Activated CD4-positive, alpha-beta T cell treated with anti-CD3 and anti-CD28 coated beads, Interleukin-2, amount 50 U/mL, for 4 hours (primary cell): ENCODE measurements at places on chromosomes 3 and 15.
A peak's percentile ranks its signal among the peaks of the same experiment; 100 is the strongest.

DNA sequence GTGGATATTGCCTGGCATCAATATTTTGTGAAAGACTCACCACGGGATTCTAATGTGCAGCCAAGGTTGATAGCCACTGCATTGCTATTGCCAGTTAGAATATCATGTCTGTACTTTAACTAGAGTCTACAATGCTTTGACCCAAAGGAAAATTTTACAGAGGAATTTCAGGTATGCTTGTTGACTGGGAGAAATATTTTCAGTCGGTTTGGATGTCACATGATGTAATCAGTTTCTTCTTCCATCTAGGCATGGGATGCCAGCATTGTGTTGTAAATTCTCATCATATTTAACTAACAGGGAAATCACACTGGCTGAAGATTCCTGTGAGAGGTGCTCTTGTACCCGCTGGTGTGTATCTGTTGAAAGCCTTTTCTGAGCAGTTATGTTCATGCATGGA is 508.9 kb upstream of the ADAMTS9 start:
- DNase-seq = no peak

DNA sequence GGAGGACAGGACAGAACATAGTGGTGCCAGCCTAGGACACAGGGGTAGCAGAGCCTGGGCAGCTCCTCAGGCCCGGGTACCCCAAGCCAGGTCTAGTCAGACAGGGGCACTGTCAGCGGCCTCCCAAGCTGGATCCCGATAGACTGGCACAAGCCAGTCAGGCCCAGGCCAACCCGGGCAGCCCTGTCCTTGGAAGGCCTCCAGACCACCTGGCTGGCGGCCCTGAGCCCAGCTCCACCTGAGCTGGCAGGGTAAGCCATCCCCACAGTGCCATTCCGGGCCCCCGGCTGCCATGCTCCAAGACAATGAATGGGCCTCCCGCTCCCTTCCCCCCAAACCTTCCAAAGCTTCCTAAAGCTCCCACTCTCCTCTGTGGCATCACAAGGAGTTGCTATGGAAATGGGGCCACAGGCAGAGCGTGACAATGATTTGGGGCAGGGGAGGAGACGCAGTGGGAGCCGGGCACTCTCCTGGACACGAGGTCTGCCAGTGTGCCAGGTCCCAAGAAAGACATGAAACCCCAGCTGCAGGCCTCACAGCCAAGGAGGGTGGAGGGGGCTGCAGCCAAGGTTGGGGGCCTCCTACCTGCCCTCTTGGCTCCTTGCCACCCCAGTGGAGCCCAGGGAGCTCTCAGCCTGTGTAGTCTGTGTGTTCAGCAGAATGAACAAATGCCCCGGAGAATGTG is 165.6 kb upstream of the LINGO1 start:
- no peak for DNase-seq

DNA sequence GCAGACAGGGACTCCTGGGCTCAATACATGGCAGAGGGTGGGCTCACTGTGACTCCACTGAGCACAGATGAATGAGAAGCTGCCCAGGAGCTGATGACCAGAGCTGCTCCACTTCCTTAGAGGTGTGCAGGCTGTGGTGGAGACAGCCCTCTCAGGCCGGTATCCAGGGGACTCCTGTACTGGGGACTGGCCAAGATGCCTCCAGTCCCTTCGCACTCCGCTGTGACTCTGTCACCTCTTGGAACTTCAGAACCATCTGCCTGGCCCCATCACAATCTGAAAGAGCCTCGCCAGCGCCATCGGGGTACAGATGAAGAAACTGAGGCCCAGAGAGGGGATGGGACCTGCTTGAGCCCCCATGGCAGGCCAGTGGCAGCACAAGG is 111.2 kb downstream of the ETFA start:
- DNase-seq = no peak

DNA sequence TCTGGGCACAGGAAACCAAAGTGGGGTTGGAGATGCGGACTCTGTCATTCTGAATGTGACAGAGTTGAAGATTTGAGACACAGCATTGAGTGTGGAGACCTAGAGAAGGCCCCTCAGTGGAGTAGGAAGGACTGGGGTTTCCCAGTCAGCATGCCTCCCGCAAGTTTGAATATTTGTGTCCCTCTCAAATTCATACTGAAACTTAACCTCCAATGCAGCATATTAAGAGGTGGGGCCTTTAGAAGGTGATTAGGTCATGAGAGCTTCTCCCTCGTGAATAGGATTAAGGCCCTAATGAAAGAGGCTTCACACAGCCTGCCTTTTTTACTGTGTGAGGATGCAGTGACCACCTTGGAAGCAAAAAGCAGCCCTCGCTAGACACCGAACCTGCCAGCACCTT is 8.0 kb downstream of the HDDC3 start:
- DNase-seq = no peak

DNA sequence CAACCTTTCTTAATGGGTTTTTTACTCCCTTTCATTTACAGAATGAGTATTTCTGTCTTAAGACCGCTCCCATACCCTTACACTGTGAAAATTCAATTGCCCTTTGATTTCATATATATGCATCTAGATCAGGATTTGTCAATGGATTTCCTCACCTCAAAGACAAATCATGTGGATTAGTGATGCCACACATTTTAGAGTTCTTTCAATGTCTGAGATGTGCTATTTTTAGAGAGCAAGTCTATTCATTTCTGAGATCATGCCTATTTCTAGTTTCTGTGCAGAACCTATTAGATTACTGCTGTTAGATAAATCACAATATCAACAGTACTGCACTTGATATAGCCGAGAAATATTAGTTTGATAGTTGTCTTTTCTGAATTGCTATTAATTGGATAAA is 137.3 kb downstream of the GABRB3 start:
- DNase-seq = no peak

DNA sequence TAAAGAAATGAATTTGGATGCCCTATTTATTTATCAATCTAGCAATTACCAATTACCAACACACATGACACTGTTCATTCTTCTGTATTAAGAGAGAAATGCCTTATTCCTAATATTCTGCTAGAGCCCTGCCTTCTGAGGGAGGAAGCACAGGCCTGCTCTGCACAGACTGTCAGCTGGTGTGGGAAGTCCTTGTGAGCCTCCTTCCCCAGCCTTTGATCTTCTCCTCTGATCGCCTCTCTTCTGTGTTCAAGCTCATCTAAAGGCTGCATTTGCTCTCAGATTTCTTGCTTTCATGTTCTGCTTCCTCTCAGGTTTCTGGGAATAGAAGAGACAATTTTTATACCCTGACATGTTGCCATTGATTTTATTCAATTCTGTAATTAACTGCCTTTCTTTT is 290.6 kb upstream of the UMPS start:
- DNase-seq = no peak

DNA sequence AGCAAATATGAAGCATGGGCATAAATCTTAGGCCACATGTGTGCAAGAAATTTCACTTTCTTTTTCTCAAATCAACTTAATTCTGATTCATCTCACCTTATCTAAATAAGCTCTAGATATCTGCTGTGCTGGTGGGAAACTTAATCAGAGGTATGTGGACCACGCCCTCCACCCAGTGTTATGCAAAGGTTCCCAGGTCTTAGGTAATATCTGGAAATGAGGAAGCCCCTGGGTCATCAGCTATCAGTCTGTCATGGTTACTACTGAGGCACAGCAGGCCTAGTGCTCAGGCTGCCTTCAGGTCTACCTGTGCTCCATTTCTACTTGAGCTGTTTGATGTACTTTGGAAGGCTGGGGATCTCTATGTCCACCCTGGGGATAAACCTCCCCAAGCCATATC is 134.4 kb upstream of the KCNH8 start:
- no peak for DNase-seq

DNA sequence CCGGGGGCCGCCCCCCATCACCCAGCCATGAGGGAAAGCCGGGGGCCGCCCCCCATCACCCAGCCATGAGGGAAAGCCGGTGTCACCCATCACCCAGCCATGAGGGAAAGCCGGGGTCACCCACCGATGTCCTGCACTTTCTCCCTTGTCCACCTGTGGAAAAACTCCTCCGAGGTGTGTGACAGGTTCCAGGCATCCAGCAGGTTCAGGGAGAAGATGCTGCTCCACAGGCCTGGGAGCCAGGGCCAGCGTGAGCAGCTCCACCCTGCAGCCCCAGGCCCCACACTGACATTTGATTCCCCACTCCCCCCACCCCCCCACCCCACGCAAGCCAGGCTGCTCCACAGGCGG is 15.5 kb upstream of the EHD4 start:
- no peak for DNase-seq

DNA sequence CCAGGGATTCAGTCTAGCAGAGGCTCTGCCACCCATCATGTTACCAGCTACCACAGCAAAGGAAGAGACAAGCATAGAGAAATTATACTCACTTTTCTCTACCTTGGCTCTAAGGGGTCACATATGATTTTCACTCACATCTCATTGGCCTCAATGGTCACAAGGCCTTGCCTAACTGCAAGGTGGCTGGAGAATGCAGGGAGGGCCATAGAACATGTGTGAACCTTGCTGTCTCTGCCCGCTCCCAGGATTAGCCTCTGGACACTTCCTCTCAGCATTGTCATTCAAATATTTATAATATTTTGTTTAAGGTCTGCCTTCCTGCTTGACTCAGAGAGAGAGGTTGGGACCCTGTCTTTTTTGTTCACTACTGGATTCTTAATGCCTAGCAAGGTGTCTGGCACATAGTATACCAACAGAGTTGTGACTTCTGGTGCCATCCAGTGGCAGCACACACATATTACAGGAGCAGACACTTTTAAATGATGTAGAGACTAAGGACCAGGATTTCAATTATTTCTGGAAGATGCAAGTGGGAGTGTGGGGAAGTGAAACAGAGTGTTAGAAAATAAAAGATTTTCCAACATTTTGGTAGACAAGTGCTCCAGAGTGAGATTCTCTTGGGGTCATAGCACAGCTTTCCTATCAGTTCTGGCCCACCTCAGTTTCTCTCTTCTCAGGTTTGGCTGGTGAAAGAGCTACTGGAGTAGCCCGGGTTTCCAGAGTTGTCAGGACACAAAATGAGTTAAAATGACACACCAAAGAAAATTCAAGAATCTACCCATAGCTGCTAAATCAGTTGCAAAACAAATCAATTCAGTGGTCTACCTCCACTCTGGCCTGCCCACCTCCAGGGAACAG is 119.0 kb upstream of the RASGRP1 start:
- peak; percentile 71 for DNase-seq

GRCh38 chr3:178238179-178238578 is 298.1 kb upstream of the KCNMB2 start:
- no peak for DNase-seq

DNA sequence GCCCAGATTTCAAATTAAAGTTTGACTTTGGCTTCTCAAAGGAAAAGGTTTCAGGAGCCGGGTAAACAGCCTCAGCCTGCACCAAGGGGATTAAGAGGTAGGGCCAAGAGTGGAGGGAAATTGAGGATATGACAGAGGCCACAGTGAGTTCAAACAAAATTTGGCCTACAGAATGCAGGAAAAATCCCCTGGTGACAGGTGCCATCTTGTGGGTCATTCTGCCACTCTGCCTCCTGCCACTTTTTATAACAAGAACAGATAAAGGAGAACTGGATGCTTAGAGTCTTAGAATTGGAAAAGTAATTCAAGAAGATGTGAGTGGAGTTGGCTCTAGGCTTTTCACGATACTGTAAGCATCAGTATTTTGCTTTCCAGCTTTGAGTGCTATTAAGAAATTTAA is 253.2 kb downstream of the NR2F2 start:
- no peak for DNase-seq

DNA sequence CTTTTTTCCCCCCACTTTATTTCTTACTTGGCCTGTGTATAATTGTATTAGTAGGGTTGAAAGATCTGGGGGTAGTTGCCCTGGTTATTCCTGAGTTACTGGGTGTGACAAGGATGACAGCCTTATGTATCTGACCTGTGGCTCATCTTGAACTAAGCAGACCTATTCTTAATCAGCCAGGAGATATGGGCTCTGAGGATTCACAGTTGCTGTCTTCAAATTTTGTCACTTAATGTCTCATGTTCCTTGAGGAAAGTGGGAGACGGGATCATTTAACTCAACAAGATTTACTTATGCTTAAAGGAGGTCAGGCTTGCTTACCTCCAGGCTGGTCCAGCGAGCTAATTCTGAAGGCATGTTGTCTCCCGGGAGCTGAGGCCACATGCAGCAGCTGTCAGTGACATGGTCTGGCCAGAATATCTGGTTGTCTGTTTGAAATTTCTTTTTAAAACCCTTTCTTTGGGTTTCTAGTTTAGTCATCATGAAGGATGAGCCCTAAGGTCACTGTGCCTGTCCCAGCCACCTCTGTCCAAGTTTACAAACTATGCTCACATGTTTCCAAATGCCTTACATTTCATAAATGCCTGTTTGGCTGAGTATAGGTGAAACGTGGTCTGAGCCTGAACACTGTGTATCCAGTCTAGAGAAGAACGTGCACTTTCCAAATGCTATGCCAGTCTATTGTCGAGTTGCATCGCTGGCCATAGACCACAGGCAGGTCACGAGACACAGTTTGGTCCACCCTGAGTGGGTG is 26.8 kb downstream of the LRTM1 start:
- DNase-seq = no peak

GRCh38 chr15:62625429-62626033 is 417.0 kb upstream of the TPM1 start:
- no peak for DNase-seq

DNA sequence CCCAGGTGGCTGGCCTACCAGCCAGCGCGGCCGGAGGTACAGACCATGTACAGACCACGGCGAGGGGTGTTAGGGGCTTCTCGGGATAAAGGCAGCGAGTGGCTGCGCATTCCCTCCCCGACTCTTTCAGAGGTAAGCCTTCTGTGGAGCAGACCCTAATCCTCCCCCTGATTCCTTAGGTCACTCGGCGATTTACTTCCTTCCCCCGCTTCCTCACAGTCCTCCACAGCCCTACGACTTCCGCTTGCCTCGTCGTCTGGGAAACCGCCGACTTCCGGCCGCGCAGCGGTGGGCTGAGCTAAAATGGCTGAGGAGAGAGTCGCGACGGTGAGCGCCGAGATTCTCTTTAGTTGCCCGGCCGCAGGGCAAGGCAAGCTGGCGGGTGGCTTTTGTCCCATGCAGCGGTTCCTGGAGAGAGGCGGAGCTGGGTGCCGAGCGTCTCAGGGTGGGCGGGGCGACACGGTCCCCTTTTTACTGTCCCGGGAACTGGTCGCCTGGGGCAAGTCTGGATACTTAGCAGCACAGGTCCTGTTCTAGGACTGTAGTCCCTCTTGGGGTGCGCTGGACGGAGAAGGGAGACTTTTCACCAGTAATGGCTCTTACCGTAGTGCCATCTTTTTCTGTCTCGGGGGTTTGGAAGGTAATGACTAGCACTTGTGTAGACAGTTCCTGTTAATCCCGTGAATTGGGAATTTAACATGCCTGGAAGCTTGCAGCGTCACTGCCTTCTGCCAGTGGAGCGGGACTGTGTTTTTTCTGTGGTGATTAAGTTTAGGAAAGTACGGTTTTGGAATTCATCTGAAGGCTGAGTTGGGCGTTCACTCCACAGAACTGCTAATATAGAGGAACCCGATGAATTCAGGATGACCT is at the start of the genes BBS4 and HIGD2B:
BBS4 (plus strand) TSS at position 283 of the 870 bp plus-strand sequence; CDS start at position 304, 21 bp downstream.
HIGD2B (minus strand) TSS at position 258 of the 870 bp plus-strand sequence. CDS start 9,808 bp downstream, outside the sequence.
- peak; percentile 74 for DNase-seq
